Hypothalamus (tissue), 51 donors: ENCODE measurements at places on chromosomes 5 and 9.

DNA sequence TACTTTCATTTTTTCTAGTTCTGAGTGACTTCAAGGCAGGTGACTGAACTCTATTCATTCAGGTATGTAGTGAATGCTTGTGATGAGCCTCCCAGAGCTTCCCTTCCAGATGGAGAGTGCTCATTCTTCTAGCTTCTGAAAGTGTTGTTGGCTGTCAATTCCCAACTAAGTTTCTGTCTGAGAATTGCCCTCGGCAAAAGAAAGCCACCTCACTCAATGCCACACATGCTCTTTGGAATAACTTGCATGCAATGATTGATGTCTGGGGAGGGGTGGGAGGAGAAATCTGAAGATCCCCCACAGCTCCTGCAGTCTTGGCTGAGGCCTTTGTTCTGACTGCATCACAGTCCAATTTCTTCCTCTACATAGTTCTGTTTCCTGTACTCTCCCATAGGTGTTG is 123.1 kb upstream of the C6 start:
- DNase-seq = no peak

- DNase-seq = no peak
Measured at GRCh38 chr9:2269778-2270177, 254.6 kb downstream of the SMARCA2 start.

DNA sequence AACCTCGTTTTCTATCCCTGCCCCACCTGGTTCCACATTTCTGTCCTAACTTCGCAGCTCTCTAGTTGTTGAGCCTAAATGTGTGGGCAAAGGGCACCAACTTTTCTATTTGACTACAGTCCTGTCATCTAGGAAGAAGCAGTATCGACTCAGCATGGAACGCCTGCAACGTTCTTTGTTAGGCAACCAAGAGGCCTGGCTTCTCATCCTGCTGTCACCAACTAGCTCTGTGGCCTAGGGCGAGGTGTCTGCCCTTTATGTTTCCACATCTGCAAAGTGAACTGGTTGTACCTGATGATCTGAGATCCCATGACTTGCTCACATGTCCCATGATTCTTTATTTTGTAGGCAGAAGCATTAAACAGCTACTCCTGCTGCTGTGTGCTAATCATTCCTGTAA is 248.9 kb downstream of the ADAMTSL1 start:
- no peak for DNase-seq

DNA sequence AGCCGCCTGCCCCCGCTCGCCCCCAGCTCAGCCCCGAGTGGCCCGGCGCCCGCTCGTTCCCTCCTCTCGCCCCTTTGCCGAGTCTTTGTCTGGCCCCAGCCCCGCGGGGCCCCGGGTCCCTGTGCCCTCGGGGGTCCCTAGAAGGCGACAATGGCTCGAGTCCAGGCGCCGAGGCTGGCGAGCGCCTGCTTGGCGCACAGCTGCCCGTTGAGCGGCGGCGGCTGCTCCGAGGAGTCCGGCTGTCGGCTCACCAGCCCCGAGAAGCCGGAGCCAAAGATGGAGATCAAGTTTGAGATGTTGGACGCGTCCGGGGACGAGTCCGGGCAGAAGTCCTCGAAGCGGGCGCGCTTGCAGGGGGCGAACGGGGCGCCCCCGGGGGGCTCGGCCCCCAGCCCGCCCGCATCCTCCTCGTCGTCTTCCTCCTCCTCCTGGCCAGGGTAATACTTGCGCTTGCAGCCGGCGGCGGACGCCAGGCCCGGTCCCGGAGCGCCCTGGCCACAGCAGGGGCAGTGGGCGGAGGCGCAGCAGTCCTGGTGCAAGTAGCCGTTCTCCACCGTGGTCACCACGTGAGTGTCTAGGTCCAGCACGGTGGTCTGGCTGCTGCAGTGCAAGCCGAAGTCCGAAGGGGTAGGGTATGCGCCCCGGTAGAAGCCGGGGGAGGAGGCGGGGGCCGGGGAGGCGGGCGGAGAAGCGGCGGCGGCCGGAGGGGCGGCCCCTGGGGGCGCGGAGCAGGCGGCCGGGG is 1.2 kb downstream of the IER5L start:
- DNase-seq = no peak

GRCh38 chr5:123132316-123132715 is 43.3 kb downstream of the PRDM6 start:
- DNase-seq = no peak

GRCh38 chr5:140324041-140324600 is 21.2 kb upstream of the PFDN1 start:
- no peak for DNase-seq

DNA sequence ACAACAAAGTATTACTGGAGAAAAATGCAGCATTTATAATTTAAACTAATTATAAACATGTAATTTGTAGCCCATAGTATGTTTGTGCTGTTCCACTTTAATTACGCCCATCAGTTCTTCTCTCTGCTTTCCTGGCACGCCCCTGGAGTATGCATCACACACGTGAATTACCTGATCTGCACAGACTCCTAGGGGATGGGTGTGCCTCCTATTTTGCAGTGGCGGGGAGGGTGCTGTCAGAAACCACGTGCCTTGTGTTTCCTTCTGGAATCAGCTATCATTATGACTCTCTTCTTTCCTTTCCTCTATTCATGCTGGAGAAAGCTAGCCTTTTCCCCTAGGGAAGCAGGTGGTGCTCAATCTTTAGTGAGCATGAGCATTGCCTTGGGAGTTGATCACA is 43.3 kb downstream of the RPS23 start:
- DNase-seq = no peak
